ENCODE measurements at places on chromosomes 2 and 18. TPM values are rescaled to one million over a fixed set of nuclear protein-coding genes. Genes with fewer than 3 reads are reported as not detected.

The AKAIN1 gene
- not detected for total RNA-seq

The FBXO15 gene
- total RNA-seq: 3.3 TPM

The MYO5B gene
- 18.2 TPM for total RNA-seq

The SPP2 gene
- not detected for total RNA-seq

- no peak for DNase-seq
Measured at GRCh38 chr2:20438334-20439192, 8.3 kb upstream of the RHOB start.

Measured in body of pancreas (tissue), 4 donors.